Activated CD4-positive, CD25-positive, alpha-beta regulatory T cell treated with anti-CD3 and anti-CD28 coated beads, Interleukin-2, amount 50 U/mL, for 72 hours (primary cell): ENCODE measurements at places on chromosomes 3 and 15.

DNA sequence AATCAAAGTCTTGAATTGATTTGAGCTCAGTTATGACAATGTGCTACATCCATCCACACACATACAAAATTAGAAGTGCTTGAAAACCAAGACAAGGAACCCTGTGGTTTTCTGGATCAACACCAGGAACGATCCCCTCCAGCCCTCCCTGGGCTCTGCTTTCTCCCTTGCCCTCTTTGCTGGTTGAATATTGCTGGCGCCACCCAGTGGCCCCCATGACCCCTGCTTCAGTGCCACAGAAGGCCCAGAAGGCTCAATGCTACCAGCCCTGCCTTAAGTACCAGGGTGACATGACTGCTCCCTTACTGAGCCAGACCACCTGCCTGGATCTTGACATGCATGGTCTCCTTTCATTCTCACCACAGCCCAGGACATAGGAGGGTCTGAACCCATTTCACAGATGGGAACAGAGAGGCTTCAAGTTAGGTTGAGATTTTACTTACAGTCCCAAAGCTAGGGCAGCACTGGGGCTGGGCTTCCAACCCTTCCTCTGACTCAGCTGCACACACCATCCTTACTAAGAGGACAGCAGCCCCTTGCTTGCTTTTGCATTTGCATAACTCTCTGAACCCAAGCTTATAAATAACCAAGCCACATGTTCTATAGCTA lies 15.0 kb downstream of the IL12A start:
- no peak for DNase-seq

DNA sequence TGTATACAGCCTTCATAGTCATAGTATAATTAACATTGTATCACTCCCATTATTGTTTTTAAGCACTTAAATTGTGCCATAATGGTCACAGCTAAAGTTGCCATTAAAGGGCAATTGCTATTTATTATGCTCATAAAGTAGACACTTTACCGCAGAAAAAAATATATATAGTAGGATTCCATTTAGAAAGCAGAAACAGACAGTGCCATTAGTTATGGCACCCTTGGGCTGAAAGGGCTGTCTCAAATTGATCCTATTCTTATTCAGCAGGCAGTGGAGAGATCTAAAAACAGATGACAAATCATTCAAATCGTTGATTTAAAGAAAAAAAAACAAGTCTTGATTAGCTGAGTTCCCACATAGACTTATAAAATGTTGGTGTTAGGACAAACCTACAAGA lies 514.2 kb upstream of the ROBO2 start:
- no peak for DNase-seq

GRCh38 chr15:45821390-45821789 lies 186.6 kb downstream of the SQOR start:
- DNase-seq, result no peak

- no peak for DNase-seq
Observed at GRCh38 chr3:108117241-108117775, 26.5 kb upstream of the CD47 start.

DNA sequence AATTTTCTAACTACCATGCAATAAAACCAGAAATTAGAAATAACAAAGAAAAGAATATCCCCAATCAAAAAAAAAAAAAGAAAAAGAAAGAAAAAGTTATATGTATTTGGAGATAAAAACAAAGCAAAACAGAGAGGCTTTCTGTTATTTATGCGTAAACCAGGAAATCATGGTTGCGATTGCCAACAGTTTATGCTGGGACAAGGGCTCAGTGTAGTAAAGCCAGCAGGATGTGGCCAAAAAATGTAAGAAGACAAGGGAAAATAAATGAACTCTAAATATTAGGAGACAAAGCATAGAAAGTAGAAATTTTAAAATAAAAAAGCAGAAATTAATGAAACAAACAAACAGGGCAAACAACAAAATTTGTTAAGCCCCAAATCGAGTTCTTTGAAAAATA lies 27.2 kb upstream of the GOLGA8J start:
- DNase-seq, result no peak

- no peak for DNase-seq
Observed at GRCh38 chr15:91635641-91636040, 217.9 kb upstream of the SLCO3A1 start.

DNA sequence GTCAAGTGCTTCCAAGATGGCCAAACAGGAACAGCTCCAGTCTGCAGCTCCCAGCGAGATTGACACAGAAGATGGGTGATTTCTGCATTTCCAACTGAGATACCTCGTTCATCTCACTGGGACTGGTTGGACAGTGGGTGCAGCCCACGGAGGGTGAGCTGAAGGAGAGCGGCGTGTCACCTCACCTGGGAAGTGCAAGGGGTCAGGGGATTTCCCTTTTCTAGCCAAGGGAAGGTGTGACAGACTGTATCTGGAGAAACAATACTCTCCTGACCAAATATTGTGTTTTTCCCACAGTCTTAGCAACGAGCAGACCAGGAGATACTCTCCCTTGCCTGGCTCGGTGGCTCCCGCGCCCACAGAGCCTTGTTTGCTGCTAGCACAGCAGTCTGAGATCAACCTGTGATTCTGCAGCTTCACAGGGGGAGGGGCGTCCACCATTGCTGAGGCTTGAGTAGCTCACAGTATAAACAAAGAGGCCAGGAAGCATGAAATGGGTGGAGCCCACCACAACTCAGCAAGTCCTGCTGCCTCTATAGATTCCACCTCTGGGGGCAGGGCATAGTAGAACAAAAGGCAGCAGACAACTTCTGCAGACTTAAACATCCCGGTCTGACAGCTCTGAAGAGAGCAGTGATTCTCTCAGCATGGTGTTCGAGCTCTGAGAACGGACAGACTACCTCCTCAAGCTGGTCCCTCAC lies 293.5 kb upstream of the SUCLG2 start:
- no peak for DNase-seq

- no peak for DNase-seq
Observed at GRCh38 chr3:82378392-82378791, 616.9 kb upstream of the GBE1 start.

- DNase-seq, result no peak
Observed at GRCh38 chr3:158571969-158572765, 1.2 kb downstream of the MLF1 start.

- no peak for DNase-seq
Observed at GRCh38 chr3:120559242-120560061, 36.7 kb upstream of the NDUFB4 start.

- DNase-seq, result no peak
Observed at GRCh38 chr3:193301433-193301832, 60.4 kb downstream of the PLAAT1 start.

DNA sequence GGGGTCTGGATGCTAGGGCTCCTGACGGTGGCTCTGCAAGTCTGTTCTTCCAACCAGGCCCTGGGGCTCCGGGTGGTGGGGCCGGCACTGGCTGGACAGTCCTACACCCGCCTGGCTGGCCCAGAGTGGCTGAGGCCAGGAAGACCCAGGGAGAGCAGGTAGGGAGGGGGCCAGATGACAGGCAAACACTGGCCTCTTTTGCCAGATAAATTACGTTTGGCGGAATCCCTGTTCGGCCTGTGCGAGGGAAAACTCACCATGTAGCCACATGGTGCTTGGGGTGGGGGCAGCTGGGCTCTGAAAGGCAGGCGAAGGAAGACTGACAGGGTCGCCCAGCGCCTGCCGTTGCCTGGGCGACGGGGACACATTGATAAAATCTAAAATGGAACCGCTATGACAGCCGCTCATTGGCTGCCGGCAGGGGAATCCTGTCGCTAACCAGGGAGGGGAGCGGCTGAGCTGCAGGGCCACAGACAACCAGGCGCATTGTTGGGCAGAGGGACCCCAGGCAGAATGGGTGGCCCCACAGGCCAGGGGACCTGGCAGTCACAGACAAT lies 30.4 kb downstream of the IQSEC1 start:
- no peak for DNase-seq

- no peak for DNase-seq
Observed at GRCh38 chr15:90877996-90878395, 6.3 kb upstream of the FES start.

DNA sequence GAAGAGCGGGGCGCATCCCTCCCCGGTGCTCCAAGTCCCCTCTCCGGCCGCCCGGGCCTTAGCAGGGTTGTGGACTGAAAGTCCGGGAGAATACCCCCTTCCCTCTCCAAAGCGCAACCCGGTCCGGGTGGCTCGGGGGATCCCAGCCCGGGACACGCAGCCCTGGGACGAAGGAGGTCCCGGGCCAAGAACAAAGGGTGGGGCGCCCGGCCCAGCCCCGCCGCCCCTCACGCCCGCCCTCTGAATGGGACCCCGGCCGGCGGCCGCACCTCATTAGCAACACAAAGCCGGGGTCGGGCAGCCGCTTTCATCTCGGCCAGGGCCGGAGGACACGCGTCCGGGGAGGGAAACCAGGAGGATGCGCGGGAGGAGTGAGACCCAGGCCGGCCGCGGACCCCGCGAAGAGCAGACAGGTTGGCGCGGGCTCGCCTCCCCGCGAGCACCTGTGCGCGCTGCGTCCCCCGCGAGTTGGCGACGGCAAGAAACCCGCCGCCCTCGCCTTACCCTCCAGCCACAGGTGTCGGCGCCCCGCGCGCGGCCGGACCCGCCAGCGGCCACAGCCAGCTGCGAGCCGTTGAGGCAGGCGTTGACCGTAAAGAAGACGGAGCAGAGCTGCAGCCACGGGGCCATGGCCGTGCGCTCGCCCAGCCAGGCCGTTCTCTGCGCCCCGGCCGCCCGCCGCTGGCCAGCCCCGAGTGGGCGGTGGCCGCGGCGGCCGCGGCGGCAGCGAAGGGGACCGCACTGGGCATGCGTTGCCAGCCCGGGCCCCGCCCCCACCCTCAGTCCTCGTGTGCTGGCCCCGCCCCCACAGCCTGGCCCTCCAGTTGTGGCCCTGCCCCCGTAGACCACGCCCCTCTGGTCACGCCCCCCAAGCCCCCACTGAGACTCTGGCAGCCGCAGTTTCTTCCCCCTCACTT lies at the start of gene IL17RD:
IL17RD (minus strand) TSS at position 697 of the 917 bp plus-strand sequence; CDS start at position 630, 67 bp downstream.
- peak; percentile 61 for DNase-seq

GRCh38 chr3:102163039-102163817 lies 271.6 kb upstream of the ZPLD1 start:
- no peak for DNase-seq

GRCh38 chr3:76043746-76044145 lies 258.4 kb upstream of the ZNF717 start:
- no peak for DNase-seq

DNA sequence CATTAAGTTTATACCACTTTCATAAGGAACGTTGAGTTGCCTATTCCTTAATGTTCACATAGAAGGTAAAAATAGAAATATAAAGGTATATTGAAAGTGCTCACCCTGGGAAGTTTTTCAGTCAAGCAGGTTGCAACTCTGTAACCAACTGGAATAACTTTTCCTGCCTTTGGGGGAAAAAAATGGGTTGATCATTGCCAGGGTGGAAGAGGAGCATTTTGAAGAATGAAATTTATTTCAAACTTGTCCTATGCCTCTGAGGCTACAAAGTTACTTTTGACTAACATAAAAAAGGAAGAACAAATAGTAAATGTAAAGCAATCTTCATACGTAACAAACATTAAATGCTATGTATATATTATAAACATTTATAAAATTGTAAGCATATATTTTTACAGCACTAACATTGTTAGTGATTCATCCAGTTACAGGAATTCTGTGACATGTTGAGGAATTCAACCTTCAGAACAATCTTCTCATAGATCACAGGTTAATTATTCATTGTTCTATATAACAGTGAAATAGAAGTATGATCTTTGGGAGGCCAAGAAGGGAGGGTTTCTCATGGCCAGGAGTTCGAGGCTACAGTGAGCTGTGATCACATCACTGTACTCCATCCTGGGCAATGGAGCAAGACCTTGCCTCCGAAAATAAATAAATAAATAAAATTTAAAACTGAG lies 13.5 kb downstream of the EFHB start:
- no peak for DNase-seq

GRCh38 chr3:64254443-64254842 lies 29.2 kb upstream of the PRICKLE2 start:
- no peak for DNase-seq

- DNase-seq, result no peak
Observed at GRCh38 chr3:119409844-119410243, 53.6 kb downstream of the TMEM39A start.

DNA sequence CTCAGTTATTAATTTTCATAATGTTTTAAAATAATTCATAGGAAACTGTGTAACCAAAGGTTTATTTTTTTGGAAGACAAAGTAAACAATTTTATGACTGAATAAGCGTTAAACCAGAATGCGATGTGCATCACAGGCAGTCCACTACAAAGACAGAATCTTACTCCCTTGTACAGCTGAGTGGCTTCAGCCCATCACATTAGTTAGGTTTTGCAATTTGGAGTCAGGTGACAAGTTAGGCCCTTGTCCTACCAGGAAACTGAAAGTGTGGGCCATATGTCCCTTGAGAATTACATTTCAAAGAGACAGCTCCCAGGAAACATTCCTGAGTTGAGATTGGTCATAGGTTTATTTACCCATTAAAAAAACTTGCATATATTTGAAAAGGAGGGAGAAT lies 156.3 kb downstream of the MEX3B start:
- DNase-seq, result no peak

- DNase-seq, result no peak
Observed at GRCh38 chr3:29655015-29655747, 374.3 kb downstream of the RBMS3 start.

- DNase-seq, result peak; percentile 26
Observed at GRCh38 chr15:31482122-31482922, 155.7 kb downstream of the KLF13 start.

DNA sequence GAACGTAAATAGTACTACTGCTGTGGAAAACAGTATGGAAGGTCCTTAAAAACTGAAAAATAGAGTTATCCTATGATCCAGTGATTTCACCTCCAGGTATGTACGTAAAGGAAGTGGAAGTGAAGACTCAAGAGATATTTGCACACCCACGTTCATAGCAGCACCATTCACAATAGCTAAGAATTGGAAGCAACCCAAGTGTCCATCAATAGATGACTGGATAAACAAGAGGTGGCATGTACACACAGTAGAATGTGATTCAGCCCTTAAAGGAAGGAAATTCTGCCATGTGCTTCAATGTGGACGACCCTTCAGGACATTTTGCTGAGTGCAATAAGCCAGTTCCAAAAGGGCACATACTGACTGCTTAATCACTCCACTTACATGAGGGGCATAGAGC lies 188.3 kb downstream of the APBA2 start:
- no peak for DNase-seq

GRCh38 chr3:27939940-27940339 lies 217.8 kb upstream of the EOMES start:
- DNase-seq, result no peak

GRCh38 chr15:74430510-74430951 lies 3.2 kb downstream of the SEMA7A start:
- no peak for DNase-seq

DNA sequence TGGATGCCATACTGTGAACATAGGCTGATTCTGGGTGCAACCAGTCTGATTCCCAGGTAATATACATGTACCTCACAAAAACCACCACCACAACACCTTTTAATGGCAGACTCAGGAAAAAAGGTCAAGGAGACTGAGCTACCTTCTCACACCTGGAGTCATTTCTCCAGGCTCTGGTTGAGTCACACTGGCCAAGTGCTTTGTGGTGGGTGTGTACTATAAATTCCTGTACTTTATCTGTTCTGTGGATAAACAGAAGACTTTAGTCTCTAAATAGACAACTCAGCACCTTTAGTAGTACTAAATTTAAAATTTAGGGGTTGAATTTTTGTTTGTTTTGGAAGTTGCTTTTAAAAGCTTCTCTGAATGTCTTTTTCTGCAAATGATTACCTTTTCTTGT lies 46.7 kb downstream of the TOP2B start:
- DNase-seq, result no peak

GRCh38 chr3:70249509-70250160 lies 62.8 kb downstream of the MDFIC2 start:
- no peak for DNase-seq
